ENCODE measurements at places on chromosomes 5 and 9.

GRCh38 chr5:133509742-133510079 is 102.6 kb downstream of the FSTL4 start:
- no peak for DNase-seq

DNA sequence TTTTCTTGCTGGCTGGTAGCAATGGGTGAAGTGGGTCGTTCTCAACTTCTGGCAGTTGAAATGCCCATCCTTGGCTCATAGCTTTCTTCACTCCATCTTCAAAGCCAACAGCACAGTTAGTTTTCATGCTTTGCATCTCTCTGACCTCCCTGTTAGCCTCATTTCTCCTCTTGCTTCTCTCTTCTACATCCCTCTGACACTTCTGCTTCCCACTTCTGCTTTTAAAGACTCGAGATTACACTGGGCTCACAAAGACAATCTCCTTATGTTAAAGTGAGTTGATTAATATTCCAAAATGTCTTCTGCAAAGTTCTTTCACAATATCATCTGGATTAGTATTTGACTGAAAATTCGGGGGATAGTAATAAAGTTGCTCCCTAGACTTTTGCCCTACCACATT is 684.8 kb upstream of the CCNG1 start:
- no peak for DNase-seq

GRCh38 chr5:107422494-107422893 is 248.2 kb downstream of the EFNA5 start:
- DNase-seq: no peak

DNA sequence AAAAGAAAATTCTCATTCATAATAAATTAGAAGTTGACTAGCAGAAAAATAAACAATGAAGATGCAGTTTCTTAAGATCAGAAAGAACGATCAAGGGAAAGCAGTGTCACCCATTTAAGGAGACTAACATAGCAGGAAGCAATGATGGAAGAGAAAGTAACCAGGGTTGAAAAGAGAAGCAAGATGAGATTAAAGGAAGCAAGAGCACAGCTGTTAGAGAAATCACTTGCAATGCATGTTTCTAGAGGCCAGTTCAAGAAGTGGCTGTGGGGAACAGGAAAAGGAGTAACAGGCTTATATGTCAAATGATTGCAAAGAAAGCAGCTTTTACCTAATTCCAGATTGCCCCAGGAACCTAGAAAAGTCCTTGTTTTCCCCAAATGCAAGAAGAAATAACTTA is 46.8 kb upstream of the SLC1A1 start:
- DNase-seq: no peak

GRCh38 chr5:117107859-117108258 is 533.2 kb upstream of the SEMA6A start:
- DNase-seq: no peak

GRCh38 chr9:115758441-115758840 is 395.1 kb upstream of the PAPPA start:
- DNase-seq: peak; percentile 48

DNA sequence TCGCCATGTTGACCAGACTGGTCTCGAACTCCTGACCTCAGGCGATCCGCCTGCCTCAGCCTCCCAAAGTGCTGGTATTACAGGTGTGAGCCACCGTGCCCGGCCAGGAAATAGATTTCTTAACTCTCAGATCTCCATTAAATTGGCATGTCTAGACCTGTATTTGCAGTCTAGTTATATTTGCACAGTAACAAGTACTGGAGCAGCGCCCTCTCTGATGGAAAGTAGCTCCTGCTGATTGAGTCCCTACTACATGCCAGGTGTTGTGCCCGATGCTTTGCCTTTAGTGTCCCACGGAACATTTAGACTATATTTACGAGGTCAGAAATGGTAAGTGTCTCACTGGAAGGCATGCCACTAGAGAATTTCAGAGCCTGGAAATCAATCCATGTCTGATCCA is 15.8 kb upstream of the TMED9 start:
- DNase-seq: no peak

DNA sequence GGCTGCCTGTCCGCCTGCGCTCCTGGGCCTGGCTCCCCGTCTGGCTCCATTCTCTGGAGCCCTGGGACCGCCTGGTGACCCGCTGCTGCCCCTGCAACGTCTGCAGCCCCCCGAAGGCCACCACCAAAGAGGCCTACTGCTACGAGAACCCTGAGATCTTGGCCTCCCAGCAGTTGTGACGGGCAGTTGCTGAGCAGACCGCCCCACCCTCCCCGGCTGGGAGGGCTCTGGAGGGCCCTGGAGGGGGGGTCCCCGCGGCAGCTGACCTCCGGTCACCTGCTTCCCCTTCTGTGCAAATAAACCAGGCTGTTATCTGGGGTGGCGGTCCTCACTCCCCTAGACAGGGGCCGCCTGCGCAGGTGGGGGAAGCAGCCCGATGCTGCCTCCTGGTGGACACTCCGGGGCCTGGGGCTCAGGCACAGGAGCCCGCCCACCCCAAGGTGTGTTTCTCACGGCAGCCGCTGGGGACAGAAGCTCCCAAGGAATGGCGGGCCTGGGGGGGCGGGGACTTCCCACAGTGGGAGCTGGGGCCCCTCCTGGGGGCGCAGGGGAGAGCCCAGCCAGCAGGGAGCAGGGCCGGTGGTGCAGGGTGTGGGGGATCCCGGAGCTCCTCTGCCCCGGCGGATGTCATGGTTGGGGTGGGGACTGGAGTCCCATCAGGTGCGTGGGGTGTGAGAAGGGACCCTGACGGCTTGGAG is 4.7 kb upstream of the TUBB4B start:
- peak; percentile 72 for DNase-seq

- no peak for DNase-seq
These were observed 1.4 kb downstream of the SNX18 start for GRCh38 chr5:54518818-54519508.

DNA sequence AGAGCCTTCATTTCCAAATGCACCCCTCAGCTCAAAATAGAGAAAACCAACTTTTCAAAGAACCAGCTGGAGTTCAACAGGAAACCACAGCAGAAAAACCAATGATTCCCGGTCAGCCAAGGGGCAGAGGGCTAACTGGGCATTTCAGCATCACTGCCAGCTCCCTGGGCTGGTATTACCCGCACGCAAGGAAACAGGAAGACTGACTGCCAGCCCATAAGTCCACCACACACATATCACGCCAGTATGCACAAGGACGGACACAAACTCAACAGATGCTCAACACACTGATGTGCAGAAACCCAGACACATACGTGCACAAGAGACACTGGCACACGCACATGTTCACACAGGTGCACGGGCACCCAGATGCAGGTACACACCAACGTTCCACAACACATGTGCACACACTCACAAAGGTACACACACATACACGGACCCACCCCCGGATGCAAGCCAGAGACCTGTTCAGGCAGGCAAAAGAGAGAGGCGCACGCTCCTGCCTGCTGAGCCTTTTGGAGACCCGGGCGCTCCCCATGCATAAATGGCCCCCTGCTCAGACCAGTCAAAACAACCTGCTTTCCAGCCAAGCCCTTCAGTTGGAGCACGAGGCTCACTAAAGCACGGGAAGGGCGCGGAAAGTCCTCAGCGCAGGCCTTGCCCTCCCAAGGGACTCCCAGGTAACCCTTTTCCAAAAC is 2.1 kb downstream of the ADAMTS2 start:
- no peak for DNase-seq

GRCh38 chr9:110316261-110317075 is 21.2 kb downstream of the TXNDC8 start:
- no peak for DNase-seq

DNA sequence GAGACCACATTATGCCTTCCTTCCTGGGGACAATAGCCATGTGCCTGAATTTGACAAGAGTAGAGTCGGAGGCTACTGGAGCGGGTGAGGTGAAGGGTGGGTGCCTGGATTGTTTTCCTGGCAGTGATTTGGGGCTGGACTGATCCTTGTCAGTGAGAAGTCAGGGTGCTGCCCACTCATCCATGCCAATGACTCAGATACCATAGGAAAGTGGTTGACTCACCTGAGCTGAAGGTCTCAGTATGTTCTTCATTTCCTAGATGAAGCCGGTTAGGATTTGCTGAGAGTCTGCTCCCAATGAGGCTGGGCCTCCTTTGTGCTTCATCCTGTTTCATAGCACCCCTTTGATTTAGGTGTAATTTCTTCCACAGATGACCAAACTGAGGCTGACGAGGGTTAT is 366.0 kb downstream of the KDM4C start:
- no peak for DNase-seq

GRCh38 chr9:36320466-36320865 is 62.2 kb upstream of the GNE start:
- DNase-seq: no peak

DNA sequence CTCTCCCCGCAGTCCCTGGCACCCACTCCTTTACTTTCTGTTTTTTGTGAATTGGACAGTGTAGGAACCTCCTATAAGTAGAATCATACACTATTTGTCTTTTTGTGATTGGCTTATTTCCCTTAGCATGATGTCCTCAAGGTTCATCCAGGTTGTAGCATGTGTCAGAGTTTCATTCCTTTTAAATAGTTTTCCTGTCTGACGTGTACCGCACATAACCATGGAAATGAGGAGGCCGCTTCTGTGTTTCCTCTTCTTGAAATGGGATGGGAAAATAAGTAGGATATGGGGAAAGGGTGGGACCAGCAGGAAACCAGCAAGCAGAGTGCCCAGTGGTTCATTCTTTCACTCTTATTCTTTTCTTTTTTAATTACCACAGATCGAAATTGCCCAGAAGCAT is 72.6 kb upstream of the ENTREP1 start:
- no peak for DNase-seq

DNA sequence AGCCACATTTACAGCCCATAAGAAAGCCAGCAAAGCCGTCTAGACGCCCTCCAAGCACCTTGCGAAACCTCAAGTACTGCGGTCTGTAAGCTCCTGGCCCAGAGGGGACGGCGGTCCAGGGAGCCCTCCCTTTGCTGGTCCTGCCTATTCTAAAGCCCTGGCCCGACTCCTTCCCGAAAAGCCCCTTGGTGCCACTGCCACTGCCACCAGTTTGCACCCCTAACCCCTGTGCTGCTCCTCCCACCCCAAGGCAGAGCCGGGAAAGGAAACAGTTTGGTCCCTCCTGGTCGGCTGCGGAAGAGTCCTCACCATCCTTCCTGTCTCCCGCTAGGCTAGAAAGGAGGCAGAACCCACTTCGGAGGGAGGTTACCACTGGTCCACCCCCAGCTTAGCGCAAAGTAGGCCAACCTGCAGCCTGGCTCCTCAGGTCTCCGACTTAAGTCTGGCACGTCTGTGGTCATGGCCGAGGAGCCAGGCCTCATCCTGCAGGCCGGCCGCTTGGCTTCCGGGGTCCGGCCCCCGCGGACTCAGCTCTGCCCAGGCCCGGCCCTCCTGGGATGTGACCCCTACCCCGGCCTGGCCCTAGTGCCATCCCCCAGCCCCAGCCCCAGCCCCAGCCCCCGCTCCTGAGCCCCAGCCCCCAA is 916 bp downstream of the TOR1A start:
- no peak for DNase-seq
